Activated CD4-positive, CD25-positive, alpha-beta regulatory T cell (primary cell): ENCODE measurements at places on chromosomes 12 and 14.

DNA sequence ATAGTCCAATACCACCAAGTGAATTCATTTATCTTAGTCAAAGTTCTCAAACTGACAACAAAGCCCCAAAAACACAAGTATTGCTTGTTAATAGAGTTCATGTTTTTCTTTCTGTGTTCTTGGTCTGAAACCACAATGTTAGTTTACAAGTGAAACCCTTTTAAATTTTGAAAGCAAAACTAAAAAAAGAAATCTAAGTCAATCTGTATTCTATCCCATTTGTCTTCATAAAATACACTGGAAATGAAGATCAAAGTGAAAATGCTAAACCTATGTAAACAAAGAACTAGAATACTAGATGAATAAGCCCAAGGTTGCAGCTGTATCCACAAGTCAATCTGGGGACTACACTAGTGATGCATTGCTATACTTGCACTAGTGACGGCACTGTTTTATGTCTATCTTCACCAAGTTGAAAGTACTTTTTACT, 10.4 kb downstream of the MAP4K5 start:
- no peak for DNase-seq

DNA sequence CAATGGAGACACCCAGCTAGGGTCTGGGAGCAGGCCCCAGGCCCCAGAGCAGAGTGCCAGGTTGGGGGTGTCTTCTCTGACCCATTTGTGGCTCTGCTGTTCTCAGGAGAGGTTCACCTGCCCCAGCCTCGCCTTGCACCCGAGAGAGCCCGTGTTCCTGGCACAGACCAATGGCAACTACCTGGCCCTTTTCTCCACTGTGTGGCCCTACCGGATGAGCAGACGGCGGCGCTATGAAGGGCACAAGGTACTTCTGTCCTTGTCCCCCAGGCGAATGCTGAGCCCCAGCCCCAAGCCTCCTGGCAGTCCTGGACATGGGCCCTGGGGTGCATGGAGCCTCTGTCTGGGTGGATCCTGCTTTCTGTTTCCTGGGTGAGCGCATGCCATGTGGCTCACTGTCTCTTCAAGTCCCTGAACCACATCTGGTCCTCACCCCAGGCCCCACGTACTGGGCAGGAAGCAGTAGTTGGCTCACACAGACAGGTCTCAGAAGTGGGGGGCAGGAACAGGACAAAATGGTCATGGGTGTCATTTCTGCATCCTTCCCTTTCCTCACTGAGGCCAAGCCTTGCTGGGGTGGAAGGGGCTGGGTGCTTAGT, 58.2 kb downstream of the BEGAIN start:
- DNase-seq = no peak

DNA sequence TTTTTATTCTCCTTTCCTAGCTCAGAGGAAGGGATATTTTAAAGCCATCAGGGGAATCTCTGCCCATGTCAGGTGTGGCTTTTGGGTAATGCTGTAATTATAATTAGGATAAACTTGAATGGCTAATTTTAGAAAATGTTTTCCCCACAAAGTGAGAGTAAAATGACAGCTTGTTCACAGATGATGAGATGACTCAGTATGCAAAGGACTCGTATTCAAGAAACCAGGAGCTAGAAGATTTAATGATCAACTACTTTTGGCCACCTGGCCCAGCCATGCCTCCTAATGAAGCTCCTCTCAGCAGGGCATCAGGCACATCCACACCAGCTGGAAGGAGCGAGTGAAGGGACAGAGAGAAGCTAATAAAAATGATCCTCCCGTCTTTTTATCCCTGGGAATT, 29.0 kb upstream of the PLEKHG7 start:
- no peak for DNase-seq

DNA sequence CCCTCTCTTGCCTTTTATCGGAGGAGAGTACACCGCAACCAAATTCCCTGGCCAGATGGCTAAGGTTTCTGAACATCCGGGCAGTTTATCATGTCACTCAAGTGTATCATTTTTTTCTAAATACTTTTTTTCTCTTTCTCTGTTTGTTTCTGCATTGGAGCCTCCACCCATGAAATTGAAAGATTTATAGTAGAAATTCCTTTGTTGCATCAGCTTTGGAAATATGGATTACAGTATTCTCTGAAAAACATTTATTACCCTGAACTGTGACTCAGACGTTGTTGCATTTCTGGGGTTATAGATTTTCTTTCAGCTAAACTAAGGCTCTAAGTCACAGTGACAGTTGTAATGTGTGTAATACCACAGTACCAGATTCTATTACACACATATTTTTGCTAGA, 187.0 kb downstream of the SPTSSA start:
- DNase-seq = no peak

DNA sequence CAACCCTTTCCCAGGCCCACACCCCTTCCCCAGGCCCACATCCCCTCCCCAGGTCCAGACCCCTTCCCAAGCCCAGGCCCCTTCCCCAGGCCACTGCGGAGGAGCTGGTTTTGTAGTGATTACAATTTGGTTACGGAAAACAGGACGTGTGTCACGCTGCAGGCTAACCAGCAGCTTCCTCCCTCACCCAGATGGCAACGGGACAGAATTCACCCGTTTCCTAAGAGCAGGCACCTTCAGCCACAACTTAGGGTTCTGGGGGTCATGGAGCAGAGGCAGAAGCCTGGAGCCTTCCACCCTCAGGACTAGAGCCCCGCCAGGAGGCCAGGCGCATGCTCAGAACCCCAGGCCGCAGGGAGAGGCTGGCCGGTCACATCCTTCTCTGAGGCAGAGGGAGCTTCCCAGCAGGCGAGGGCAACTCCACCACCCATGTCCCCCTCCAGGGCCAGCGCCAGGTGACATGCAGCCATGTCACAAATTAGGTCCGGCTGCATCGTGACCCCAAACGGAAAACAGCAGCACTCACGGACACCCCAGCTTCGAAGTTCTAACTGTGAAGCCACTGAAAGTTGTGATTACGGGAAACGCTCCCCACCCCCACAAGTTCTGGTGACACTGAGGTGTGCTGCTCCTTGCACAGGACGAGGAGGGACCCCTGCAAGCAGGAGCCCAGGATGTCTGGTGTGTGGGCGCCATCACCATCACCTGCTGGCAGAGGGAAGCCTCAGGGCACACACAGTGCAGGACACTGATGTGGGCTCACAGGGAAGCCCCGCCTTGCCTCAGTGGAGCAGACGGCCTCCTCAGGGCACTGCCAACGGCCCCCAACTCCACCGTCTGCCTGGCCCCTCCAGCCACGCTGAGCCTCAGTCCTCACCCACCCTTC, 7.7 kb downstream of the BRF1 start:
- DNase-seq = no peak

GRCh38 chr14:101788016-101788635, 26.6 kb downstream of the PPP2R5C start:
- no peak for DNase-seq

GRCh38 chr12:24118668-24119067, 169.2 kb upstream of the SOX5 start:
- DNase-seq = no peak

DNA sequence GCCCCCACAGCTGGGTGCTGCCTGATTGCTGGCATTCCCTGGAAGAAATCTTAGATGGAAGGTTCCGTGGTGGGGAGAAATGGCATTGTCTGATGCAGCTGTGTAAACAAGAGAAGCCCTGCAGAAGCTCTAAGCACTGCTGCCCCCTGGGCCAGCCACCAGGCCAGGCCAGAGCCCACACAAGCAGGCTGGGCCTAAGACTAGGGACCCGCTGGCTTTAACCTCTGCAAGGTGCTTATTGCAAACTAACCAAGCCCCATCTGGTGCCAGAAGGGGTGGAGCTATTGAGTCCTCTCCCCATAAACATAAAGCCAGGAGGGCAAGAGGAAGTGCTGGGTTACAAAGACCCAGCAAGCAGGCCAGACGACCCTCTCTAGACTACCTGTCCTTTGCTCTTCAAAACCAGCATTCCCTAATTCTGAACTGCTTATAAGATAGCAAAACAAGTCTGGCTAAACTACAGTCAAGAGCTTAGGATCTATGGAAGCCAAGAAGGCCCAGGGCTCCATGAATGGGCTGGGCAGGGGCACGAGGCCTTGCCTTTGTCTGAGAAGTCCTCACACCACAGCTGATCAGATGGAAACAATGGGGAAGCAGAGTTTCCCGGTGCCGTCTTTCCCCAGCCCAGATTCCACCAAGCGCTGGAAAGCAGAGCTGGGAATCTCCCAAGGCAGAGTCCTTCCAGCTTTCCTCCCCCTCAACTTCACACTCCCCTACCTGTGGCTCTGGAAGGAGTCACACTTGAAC, 28.8 kb downstream of the P2RX4 start:
- no peak for DNase-seq

GRCh38 chr12:128966203-128966810, 113.0 kb downstream of the GLT1D1 start:
- no peak for DNase-seq

DNA sequence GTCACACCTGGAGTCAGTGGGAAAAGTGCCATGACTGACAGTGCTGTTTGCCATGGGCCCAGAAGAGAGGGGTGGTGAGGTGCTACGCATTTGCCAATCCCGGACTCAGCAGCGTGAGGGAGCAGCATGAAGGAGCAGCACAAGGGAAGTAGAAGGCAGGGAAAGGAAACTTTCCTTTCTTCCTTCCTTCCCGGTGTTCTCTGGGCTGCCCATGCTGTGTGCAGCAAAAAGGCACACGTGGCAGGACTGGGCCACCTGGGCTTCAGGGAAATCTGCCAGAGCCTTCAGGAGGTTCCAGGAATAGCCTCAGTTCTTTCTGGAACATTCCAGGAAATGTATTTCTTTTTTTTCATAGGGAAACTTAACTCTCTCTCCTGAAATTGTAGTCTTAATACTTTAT, 23.0 kb downstream of the TRIM9 start:
- DNase-seq = no peak

GRCh38 chr12:107310621-107311020, 217.3 kb upstream of the CRY1 start:
- no peak for DNase-seq

DNA sequence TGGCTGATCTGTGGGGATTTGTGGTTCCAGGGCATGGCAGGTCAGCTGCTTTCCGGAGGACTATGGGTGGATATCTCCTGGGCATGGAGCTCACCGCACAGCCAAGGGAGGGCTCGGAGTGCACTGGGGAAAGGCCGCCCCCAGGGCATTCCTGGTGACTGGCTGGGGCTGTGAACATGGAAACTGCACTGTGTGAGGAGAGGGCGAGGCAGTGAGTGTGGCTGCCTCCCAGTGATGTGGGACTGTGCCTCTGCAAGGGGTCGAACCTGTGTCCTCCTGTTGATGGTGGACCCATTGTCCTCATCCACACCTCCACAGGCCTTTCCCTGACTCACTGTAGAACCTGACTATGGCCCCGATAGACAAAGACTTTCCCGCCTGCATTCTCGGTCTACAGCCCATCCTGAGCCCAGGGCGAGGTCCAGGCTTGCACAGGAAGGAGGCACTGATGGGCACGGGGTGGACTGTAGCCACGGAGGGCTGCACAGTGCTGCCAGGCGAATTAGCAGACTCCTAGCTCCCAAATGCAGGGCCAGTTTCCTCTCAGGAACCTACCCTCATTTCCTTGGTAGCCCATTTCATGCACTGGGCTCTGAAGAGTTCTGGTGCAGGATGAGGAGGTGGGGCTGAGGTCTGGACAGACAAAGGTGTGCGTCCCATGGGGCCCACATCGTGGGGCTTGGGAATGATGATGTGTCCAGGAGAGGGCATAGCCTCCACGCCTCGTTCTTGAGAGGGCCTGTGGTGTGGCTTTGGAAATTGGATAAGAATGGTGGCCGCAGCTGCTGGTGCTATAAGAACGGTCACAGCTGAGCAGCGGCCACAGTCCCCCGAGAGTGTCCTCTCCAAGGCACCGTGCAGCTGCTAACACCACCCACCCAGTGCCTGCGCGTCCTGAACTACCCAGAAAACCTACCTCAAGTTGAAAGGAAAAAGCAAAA, 415.1 kb downstream of the TMEM121 start:
- no peak for DNase-seq
